ENCODE measurements at places on chromosomes 3 and 15.
A peak's percentile ranks its signal among the peaks of the same experiment; 100 is the strongest.

DNA sequence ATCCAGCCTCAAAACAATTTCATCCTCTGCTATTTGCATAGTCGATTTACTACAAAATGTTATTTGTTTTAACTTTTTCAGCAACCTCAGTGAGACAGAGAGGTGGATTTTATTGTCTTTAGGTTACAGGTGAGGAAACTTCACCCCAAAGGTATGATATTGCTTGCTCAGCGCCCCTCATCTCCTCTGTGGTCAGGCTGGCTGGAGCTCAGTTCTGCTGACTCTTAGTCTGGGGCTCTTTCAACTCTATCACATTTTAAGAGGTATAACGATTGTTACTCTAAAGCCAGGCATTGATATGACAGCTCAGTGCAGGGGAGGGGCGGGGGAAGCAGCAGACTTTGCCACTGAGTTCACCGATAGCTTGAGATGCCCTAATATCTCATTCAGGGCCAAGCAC lies 103.0 kb upstream of the DPH6 start:
- DNase-seq: no peak

GRCh38 chr15:48481802-48482201 lies 150.6 kb downstream of the DUT start:
- no peak for DNase-seq

GRCh38 chr3:78406396-78406795 lies 1361.4 kb downstream of the ROBO1 start:
- DNase-seq: no peak

DNA sequence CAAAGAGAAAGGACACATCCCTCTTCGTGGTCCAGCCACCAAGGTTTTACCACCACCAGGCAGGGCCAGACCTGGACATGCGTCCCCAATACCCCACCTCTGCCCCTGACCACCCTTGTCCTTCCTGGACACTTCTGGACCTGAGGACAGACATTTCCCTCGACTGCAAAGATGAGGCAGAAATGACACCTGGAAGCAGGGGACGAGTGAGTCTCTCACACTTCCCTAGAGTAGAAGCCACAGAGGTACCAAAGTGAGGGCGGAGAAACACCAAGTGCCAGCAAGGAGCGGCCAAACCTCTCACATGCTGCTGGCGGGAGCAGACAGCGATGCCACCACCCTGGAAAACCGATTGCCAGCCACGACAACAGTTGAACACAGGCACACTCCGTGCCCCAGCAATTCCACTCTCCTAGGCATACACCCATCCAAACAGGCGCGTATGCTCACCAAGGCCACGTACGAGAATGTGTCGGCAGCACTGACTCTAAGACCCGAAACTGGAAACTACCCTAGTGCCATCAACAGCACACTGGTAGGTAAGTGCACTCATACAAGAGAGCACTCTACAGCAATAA lies 207.0 kb upstream of the NSMCE3 start:
- DNase-seq: no peak

DNA sequence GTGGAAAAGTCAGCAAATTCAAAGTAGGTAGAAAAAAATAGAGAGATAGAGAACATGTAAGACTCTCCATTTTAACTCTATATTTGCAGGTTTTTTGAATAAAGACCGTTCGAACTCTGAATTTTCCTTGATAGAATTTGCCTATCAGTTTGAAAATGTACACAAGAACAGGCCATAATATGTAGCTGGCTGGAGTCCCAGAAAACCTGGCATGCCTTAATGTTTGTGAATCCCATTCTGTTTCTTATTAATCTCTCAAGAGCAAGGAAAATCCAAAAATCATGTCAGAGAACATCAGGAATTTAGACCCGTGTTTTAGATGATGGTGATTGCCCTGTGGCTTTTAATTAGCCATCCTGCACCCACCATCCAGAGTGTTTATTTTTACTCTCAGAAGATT lies 7.2 kb upstream of the CFAP161 start:
- DNase-seq: peak; percentile 62

- no peak for DNase-seq
These were observed 499.6 kb upstream of the KCNMB2 start for GRCh38 chr3:178036451-178037144.

GRCh38 chr15:79028411-79028964 lies 62.1 kb downstream of the RASGRF1 start:
- peak; percentile 4 for DNase-seq

GRCh38 chr3:56233742-56234141 lies 234.5 kb downstream of the ERC2 start:
- DNase-seq: no peak

GRCh38 chr3:14344351-14344750 lies 58.1 kb upstream of the SLC6A6 start:
- no peak for DNase-seq

Data from NCI-H526 treated with DMSO at 0.1 percent for 48 hours (cell line).